ENCODE measurements at places on chromosomes 5 and 9. TPM values are rescaled to one million over a fixed set of nuclear protein-coding genes. Genes with fewer than 3 reads are reported as not detected.

ORM1 gene
- 1.8 TPM for total RNA-seq

DOCK8 gene
- total RNA-seq: 71.2 TPM

CDKN2AIPNL gene
- total RNA-seq: 14.7 TPM

LMBRD2 gene
- 9.1 TPM for total RNA-seq

LCN12 gene
- total RNA-seq: 2.9 TPM

PCDHGA2 gene
- 3.1 TPM for total RNA-seq

SVEP1 gene
- total RNA-seq: 25.4 TPM

CBY3 gene
- total RNA-seq: not detected

GRCh38 chr9:38727497-38728001 lies 7.6 kb upstream of the FAM240B start:
- H3K36me3 ChIP-seq: no peaks in the 10 kb centered on the region
- no peaks in the 10 kb centered on the region for H3K27me3 ChIP-seq
- no peak overlapping the region for H3K27ac ChIP-seq
- no peaks in the 10 kb centered on the region for H3K4me1 ChIP-seq
- no peak for DNase-seq
- no peak overlapping the region for H3K4me3 ChIP-seq

GRCh38 chr9:124284940-124285441 lies 27.2 kb downstream of the NEK6 start:
- H3K4me3 ChIP-seq: no peak overlapping the region
- peak overlapping the region; percentile 76 for H3K27ac ChIP-seq
- no peak for DNase-seq
- peaks cover 78% of the 10 kb centered on the region for H3K4me1 ChIP-seq

- DNase-seq: no peak
- no peak overlapping the region for H3K4me3 ChIP-seq
- peaks cover 9% of the 10 kb centered on the region for H3K4me1 ChIP-seq
- H3K36me3 ChIP-seq: peaks cover 5% of the 10 kb centered on the region
Observed at GRCh38 chr9:92664394-92665152, 5.4 kb downstream of the IPPK start.

DNA sequence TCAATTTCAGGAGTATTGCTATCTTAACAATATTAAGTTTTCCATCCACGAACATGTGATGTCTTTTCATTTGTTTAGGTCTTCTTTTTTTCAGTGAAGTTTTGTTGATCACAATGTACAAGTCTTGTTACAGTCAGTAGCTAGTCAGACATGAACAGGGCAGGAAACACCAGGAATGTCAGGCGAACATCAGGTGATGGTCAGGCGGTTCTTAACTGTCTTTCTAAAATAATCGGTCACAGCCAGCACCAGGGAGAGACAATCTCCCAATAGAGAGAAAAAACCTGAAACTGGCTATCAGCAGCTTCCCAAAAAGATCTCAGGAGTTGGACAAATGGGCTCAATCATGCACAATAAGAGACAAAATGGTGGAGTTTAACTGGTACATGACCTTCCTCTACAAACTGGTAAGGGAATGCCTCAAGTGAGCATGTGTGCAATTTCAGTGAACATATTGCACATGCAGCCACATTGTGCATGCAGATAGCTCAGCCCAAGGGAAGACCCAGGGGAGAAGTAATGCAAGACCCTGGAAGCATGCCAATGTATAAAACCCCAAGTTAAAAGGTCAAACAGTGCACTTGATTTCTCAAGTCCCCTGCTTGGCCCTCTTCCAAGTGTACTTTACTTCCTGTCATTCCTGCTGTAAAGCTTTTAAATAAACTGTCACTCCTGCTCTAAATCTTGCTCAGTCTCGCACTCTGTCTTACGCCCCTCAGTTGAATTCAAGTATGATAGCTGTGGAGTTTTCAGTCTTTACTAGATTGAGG lies 176.1 kb upstream of the RASEF start:
- H3K27ac ChIP-seq: no peak overlapping the region
- H3K4me1 ChIP-seq: peaks cover 11% of the 10 kb centered on the region
- no peak for DNase-seq
- H3K4me3 ChIP-seq: no peak overlapping the region
- H3K36me3 ChIP-seq: no peaks in the 10 kb centered on the region
- H3K27me3 ChIP-seq: no peaks in the 10 kb centered on the region

DNA sequence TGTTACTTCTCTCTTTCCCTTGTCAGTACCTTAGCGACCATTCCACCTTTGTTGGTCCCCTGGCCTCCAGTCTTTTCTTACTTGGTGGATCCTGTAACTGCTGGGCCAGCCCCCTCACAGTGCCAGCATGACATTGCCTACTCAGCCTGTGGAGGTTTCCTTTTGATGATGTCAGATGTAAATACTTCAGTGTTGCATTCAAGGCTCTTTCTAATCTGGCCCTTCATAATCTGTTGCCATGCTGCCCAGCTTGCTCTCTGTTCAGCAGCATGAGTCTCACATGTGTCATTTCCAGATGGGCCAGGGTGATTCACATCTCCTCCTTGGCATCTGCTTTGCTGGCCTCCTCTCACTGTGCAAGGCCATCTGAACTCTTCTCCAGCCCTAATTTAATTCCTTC lies 57.1 kb downstream of the MAST4 start:
- H3K4me3 ChIP-seq: no peak overlapping the region
- no peaks in the 10 kb centered on the region for H3K27me3 ChIP-seq
- DNase-seq: no peak
- H3K4me1 ChIP-seq: peaks cover 4% of the 10 kb centered on the region
- H3K36me3 ChIP-seq: no peaks in the 10 kb centered on the region
- H3K27ac ChIP-seq: no peak overlapping the region

DNA sequence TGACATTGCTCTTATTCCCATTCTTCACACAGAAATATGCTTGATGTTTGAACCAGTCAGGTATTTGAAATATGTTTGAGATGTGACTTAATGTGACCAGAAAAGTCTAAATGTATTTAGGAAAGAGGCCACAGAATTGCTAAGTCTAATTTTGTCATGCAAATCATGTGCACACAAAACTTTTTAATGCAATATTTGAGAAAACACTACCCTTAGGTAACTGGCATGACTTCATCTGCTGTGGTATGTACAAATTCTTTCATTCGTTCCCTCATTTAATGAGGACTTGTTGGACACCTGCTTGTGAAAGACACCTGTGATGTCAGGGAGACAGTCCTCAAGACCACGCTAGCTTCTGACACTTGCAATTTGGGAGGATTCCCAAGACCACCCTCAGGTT lies 21.1 kb upstream of the SLC46A2 start:
- H3K36me3 ChIP-seq: no peaks in the 10 kb centered on the region
- no peak overlapping the region for H3K27ac ChIP-seq
- H3K4me3 ChIP-seq: no peak overlapping the region
- DNase-seq: no peak
- no peaks in the 10 kb centered on the region for H3K27me3 ChIP-seq

DNA sequence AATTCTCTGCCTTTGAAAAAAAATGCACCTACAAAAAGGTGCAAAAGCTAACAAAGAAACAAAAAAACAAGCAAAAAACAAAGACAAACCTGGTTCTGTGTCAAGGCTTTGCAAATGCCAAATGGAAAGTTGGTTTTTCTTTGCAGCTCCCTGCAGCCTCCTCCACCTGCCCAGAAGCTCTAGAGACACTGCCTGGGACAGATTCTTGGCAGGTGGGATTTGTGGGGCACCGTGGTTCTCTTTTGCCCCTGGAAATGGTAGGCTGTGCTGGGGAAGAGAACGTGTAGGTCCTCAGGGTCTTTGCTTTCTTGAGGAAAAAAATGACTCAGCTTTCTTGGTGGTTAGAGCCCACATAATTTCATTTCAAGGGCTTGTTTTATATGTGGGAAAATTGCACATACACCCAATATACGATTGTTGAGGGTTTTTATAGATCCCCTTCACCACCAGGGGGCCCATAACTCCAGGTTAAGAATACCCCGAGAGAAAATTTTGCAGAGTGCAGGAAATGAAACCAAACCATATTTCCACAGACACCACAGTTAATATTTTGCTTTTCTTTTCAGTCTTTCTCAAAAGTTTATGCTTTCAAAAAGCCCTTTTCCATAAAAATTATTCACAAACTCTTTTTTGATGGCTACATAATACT lies 58.7 kb downstream of the NXNL2 start:
- DNase-seq: peak; percentile 39
- no peak overlapping the region for H3K27ac ChIP-seq

DNA sequence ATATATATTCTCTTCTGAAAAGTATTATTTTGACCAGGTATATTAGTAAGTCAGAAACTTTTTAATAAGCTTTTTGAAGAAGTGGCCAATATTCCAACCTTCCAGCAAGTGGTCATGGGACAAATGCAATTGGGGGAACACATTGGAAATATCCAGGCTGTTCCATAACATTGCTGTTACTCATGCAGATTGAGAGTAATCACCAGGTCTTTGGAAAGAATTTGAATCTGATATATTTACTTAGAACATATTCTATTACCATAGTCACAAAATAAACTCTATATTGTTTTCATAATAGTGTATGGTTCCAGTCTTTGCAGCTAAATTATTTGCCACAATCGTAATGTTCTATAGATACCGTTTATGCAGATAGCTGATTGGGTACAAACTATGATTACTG lies 102.8 kb downstream of the TAF11L14 start:
- no peak overlapping the region for H3K27ac ChIP-seq
- no peaks in the 10 kb centered on the region for H3K27me3 ChIP-seq
- H3K36me3 ChIP-seq: no peaks in the 10 kb centered on the region

- H3K27me3 ChIP-seq: no peaks in the 10 kb centered on the region
- no peak for DNase-seq
- H3K4me1 ChIP-seq: no peaks in the 10 kb centered on the region
Observed at GRCh38 chr5:178670351-178670885, 43.6 kb upstream of the CLK4 start.

- H3K4me1 ChIP-seq: no peaks in the 10 kb centered on the region
- no peak for DNase-seq
- no peak overlapping the region for H3K4me3 ChIP-seq
- H3K27me3 ChIP-seq: no peaks in the 10 kb centered on the region
Observed at GRCh38 chr9:89274838-89275237, 36.2 kb upstream of the CKS2 start.
